Activated CD4-positive, alpha-beta T cell treated with anti-CD3 and anti-CD28 coated beads, Interleukin-2, amount 50 U/mL, for 24 hours (primary cell): ENCODE measurements at places on chromosomes 2 and 18.
A peak's percentile ranks its signal among the peaks of the same experiment; 100 is the strongest.

DNA sequence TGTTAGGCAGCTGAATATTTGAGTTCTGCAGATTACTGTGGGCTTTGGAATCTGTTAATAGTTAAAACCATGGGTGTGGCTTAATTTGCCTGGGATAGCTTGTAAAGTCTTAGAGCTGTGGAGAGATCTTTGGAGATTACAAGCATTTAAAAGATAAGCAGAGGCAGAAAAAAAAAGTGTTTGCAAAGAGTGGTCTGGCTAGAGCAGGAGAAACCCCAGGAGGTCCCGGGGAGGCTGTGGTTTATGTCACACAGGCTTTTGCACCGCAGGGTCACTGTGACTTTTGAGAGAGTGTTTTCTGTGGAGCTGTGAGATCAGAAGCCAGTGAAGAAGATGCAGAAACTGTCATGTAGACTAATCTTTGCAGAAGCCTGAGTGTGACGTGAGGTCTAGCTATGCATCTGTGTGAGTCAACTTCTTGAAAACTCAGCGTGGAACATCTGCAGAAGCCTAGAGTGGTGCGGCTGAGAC is 49.0 kb downstream of the SETBP1 start:
- DNase-seq = peak; percentile 37

- no peak for DNase-seq
Observed at GRCh38 chr2:201901786-201902185, 95.4 kb downstream of the CDK15 start.

- DNase-seq = no peak
Observed at GRCh38 chr2:219441451-219442255, 7.0 kb downstream of the SPEG start.

DNA sequence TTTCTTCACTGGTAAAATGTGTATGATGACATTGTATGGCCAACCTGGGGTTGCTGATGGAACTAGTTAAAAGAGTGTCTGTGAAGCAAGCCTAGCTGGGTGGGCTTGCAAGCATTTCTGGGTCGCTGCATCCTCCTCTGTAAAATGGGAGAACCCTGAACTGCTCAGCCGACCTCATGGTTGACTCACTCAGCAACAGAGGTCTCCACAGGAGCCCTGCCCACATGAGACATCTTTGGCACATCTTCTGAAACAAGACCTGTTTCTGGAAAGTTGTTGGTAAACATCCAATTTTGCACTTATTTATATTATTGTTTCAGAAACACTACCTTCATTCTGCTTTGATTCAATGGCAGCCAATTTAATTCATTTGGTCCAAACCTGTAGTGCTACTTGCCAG is 52.6 kb downstream of the BCL11A start:
- no peak for DNase-seq

DNA sequence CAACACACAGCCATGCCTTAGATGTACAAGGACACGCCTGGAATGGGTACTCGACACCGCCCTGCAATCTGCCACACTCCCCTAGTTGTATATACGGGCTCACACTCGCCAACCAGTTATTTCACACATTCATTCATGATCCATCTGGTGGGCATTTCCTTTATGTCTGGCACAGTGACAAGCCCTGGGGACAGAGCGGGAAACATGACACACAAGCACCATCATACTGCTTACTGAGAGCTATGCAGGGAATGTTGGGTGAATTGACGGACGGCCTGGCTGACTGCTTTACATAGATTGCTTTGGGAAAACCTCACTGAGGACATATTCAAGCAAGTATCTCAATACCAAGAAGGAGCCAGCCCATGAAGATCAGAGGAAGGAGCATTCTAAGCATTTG is 448.0 kb upstream of the SPRED2 start:
- DNase-seq = no peak

DNA sequence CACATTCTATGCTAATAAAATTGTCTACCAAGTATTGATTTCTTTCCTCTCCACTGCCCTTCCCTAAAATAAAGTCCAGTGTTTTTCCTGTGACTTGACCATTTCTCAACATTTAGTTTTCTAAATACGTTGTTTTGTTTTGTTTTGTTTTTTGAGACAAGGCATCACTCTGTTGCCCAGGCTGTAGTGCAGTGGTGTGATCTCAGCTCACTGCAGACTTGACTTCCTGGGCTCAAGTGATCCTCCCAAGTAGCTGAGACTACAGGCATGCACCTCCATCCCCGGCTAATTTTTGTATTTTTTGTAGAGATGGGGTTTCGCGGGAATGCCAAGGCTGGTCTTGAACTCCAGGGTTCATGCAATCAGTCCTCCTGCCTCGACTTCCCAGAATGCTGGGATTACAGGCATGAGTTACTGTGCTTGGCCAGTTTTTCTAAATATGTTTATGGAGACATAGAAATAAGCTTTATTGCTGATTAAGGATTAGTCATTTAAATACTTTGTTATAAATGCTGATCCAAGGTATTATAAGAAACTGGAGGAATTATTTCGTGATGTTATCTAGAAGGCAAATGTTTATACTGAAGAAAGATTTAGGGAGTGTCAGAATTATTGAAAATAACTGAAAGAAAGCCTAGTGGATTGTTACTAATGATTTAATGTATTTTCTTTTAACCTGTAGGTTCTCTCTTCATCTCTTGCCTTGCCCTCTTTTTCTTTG is 5.7 kb upstream of the HTR2B start:
- no peak for DNase-seq
